Activated T-helper 17 cell treated with anti-CD3 and anti-CD28 coated beads, Interleukin-2, amount 50 U/mL, for 72 hours (primary cell): ENCODE measurements at places on chromosomes 4 and X. TPM values are rescaled to one million over a fixed set of nuclear protein-coding genes. Genes with fewer than 3 reads are reported as not detected.

Gene SLC25A43
- total RNA-seq: 5.1 TPM

Gene ASB12
- not detected for total RNA-seq

Gene ATOH1
- not detected for total RNA-seq

DNA sequence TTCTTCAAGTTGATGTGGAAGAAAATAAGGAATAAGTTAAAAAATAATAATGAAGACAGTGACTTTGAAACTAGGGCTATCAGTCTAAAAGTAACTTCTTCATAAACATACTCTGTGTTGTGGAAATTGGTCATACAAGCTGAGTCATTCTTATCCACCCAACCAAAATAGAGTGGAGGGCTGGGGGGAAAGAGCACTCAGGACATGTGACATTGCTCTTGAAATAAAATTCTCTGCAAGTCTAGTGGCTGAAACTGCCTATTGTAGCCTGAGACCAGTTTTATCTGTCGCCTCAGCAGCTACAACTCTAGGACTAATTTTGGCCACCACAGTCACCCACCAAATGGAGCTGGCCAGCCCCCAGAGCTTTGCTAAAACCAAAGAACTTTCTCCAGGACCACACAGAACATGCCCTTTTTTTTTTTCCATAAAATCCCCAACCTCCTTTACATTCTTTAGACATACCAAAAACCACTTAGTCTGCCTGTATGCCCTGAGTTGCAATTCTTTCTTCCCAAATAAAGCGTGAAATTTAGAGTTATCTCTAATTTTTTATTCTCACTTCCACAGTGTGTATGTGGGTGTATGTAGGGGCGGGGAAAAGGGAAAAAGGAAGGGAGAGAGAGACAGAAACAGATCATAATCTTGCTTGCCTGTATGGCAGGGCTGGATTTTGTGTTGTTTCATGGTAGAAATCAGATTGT, 23.0 kb upstream of the SLC25A4 start:
- ATAC-seq: no peak

DNA sequence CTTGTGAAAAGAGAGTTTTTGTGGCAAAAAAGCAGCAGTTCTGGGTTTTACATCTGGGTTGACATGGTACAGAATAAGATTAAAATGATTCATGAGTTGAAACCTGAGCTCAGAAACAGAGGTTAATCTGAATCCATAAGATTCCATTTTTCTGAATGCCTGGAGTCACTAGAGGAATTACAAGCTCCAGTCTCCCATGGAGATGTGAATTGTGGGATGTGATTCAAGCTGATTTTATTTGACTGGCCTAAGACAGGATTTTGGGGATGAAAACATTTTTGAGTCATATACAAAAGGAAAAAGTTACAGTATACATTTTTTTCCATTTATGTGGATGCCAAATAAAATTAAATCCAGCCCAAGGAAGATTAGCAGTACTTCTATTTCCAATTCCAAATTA, 161.1 kb downstream of the RBM46 start:
- no peak for ATAC-seq

GRCh38 chrX:31272472-31272775, 200.6 kb upstream of the FTHL17 start:
- no peak for ATAC-seq

GRCh38 chr4:1766106-1767060, 26.7 kb upstream of the FGFR3 start:
- no peak for ATAC-seq

Gene ERCC6L
- 13.2 TPM for total RNA-seq

DNA sequence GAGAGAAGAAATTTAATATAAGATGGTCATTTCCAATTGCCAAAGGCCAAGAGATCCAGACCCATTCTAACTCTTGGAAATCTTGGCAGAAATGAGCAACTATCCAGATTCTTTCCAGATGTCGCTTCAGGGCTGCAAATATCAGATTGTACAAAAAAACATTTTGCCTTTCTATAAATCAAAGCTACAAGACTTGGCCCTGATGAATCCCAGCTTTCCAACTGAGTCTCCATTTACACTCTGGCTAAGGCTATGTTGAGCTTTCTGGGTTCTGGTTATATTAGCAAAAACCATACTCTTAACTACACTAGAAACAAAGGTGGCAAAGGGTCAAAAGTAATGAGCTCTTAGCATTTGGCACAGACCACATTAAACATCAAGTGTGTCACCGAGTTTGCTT, 345.8 kb downstream of the OPHN1 start:
- no peak for ATAC-seq

Gene HERC5
- total RNA-seq: 26.1 TPM

DNA sequence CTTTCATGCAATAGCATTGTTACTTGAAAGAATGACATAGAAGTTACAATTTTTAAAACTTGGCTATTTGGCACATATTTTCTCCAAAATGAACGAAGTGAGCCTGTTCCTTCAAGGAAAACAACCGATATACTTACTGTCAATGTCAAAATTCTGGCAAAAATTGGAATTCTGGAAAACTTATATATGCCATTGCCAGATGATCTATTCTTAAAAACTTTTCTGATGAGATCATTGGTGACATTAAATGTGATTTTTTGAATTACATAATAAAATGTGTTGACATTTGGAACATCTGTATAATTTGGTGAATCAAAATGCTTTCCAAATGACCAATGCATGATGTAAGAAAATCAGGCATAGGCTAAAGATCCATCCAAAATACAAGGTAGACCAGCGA, 209.0 kb downstream of the SCFD2 start:
- ATAC-seq: no peak

DNA sequence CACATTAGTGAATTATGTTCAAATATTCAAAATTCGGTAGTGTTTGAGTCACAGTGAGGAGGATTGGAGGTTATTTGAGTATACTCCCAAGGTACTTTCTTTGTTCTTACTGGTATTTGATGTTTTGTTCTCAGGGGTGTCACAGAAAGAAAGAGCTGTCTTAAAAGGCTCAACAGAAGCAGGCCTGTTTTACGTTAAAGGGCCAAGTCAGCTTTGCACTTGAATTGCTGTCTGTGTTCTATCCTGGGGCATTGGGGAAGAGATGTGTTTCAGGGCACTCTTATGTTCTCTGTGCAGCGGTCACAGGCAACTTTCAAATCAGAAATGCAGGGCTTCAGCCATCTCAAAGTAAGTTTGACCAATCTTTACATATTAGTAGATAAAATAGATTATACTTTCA, 1113.1 kb upstream of the LCORL start:
- no peak for ATAC-seq

- no peak for ATAC-seq
Measured at GRCh38 chr4:146330392-146330791, 116.1 kb downstream of the REELD1 start.

Gene PRKX
- 64.8 TPM for total RNA-seq

Gene MAGIX
- 1.5 TPM for total RNA-seq

DNA sequence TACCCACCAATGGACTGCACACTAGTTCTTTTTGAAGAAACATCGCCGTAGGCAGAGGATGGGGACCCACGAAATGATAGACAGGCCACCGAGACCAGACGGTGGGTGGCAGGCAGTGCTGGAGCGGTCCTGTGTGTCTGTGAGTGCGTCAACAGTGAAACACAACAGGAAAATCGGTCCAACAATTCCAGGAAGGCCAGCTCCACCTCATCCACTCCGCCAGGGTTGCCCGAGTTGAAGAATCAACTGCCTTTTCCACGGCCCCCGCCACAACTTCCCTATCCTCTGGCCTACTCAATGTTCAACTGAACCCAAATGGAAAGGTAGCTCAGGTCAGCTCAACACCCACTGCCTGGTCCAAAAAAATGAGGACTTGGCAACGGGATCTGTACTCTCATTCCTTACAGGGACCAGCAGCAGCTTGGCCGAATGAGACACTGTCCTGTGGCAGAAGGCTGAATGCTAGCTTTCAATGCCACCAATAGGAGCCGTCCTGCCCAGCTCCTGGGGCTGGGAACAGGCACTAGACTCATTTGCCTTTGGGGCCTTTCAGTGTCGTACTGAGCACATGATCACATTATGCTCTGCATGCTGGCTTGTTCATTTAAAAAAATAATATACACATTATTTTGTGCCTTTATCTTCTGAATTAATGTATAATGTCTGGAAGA, 43.5 kb downstream of the MID1 start:
- no peak for ATAC-seq

DNA sequence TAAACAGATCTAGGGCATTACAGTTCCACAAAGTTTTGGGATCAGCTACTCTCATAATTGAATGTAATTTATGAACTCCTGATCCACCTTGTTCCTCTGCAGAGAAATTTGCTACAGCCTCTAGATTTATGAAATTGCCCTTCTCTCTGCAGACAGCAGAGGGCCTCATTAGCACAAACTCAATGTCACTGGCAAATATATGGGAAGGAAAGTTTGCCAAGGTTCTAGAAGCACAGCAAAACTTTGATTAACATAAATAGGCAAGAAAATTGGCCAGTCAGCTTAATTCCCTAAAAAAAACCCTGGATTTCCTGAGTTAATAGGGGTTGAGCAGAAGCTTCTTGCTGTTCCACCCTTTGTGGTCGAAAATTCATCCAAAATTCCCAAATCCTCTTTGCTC, 31.5 kb downstream of the PRPS1 start:
- ATAC-seq: no peak

Gene F8A2
- not detected for total RNA-seq

GRCh38 chrX:107565931-107566603, 62.2 kb upstream of the PRPS1 start:
- no peak for ATAC-seq

GRCh38 chr4:19262467-19262866, 989.2 kb upstream of the SLIT2 start:
- ATAC-seq: no peak

DNA sequence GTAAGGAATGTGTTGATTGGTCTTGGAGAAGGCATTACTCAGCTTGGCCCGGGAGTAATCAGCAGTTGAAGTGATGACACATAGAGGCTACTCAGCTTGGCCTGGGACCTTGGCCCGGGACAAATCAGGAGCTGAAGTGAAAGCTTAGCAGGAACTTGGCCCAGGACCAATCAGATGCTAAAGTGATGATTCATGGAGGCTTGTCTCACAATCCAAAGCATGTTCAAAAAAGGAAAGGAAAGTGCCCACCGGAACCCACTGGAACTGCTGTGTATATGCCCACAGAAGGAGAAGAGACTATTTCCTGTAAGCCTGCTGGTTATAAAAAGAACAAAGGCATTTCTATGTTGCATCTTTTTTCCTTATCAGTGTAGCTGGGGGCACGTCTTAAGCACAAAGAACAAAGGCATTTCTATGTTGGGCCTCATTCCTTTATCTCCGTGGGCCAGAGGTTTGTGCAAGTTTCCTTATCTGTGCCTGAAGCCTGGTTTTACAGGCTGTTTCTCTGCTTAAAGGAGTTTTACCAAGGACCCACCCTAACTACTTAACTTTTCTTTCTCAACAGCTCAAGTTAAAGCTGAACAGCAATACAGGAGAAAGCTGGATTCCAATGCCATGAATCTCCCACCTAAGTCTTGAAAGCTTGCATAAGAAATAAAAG, 1176.7 kb downstream of the NLGN4X start:
- no peak for ATAC-seq

Gene PNMA6A
- 0.28 TPM for total RNA-seq

DNA sequence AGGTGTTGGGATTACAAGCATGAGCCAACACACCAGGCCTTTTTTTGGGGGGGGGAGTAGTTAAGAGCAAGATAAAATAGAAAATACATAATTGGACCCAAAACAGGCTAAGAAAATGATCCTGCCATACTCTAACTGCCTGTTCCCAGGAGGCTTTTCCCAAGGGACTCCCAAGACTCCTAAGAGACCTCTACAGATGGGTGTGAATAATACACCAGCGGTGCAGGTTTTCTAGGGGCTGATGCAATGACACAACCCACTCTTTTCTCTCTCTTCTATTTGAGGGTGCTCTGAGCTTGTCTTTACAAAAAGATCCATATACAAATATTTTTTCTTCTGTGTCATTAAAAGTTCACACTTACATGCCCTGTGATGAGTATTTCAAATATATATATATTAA, 116.9 kb downstream of the RASL11B start:
- ATAC-seq: no peak

DNA sequence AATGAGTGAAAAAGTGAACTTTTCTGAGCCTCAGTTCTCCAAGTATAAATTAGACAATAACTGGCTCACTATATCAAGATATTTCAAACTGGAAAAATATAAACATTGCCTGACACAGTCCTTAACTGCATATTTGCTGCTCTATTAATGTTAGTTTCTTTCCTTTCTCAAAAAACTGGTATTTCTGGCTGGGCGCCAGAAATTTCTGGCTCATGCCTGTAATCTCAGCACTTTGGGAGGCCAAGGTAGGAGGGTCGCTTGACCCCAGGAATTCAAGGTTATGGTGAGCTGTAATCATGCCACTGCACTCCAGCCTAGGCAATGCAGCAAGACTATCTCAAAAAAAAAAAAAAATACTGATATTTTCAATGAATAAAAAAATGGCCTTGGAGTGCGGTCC, 227.0 kb downstream of the MAGEB17 start:
- ATAC-seq: no peak

GRCh38 chr4:2338754-2339457, 77.0 kb upstream of the MXD4 start:
- ATAC-seq: no peak

Gene AREG
- 0.85 TPM for total RNA-seq

Gene TEX13C
- total RNA-seq: not detected

GRCh38 chr4:31545755-31546154, 825.6 kb downstream of the PCDH7 start:
- no peak for ATAC-seq

Gene SSX2
- not detected for total RNA-seq

DNA sequence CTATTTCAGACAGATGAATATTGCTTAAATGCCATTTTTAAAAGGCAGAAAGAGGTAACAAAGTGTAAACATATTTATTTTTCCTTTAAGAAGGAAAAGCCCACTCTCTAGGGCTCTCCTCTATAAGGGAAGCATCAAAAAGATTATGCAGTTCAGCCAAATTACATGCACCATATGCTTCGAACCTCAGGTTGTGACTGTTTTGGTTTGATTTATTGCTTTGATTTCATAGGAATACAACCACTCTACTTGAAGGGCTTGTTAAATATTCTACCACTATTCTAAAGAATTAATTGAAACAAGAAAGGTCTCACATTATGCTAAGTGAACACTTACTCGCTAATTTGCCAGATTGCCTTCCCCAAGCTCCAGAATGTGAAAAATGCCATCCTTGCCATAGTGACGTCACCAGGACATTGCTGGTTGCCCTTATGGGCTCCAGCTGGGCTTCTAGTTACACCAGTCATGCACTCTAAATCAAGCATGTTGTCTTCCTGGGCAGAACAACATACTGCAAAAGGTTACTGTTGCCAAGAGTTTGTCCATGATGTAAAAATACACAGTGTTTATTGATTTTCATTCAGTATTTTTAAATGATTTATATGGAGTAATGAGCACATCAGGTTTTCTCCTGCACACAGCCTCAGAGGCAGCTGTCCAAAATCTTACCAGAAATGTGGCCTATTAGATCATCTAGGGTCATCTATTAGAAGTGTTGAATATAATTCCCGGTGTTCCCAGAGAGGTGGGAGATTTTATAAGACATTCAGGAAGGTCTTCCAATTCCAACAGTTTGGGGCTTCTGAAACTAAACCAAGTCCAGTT, 164.4 kb upstream of the RAPGEF2 start:
- no peak for ATAC-seq

- peak; percentile 33 for ATAC-seq
Measured at GRCh38 chr4:74628852-74629620, 165.3 kb downstream of the BTC start.

Gene ANXA3
- not detected for total RNA-seq

- ATAC-seq: no peak
Measured at GRCh38 chrX:104347860-104348259, 93.1 kb upstream of the ESX1 start.

- ATAC-seq: peak; percentile 77
Measured at GRCh38 chr4:70749313-70749712, 27.5 kb downstream of the RUFY3 start.

- ATAC-seq: peak; percentile 89
Measured at GRCh38 chr4:839675-840443, 13.9 kb upstream of the CPLX1 start.

Gene DDIT4L
- 3.5 TPM for total RNA-seq
